GM13976 (cell line): ENCODE measurements at places on chromosomes 4 and X.

GRCh38 chr4:75935628-75936027 is 5.2 kb downstream of the NAAA start:
- no peak for DNase-seq

DNA sequence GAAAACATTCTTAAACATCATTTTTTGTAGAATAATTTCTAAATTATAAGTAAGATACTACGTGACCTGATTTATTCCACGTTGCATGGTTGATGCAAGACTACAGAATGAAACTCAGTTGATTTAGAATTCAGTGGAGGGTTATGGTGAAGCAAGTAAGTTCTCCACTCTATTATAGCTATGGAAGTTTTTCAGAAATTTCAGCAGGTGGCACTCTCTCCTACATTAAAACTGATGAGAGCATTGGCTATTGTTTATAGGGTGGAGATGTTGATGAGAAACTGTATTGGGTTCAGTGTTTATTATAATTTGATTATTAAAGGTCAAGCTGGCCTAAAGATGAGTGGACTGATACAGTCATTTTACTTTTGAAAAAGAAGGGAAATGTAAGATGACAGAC is 88.0 kb downstream of the FNIP2 start:
- peak; percentile 63 for DNase-seq

DNA sequence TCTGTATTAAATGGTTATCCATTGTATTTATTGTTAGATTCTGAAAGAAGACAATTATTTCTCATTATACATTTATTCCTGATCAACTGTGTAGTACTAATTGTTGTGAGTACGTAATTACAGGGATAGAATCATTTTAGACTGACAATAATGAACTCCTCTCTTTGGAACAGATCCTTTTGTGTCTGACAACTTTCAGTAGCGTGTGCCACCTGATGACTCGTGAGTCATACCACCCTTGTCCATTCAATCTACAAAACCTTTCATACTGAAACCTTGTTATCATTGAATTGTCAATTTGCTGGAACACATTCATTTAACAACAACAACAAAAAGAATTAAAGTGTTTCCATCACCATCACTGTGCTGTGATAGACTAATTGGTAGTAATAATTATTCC is 602.7 kb upstream of the PCDH7 start:
- no peak for DNase-seq

GRCh38 chrX:14504960-14505538 is 24.3 kb upstream of the GLRA2 start:
- no peak for DNase-seq

DNA sequence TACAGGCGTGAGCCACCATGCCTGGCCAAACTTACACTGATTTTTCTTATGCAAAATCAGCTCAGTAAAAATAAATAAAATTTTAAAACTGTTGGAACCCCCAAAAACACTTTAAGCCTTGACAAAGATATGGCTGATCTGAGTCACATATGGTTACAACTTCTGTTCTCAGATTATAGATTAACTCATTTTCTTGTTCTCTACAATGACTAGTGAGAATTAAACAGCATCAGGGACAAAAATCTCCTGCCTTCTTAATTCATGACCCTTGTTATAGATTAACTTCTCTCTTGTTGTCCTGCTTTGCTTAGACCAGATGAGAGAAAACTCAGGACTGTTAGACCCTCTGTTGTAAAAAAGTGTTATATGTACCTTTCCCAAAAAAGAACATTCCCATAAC is 24.2 kb upstream of the EXOC1L start:
- DNase-seq: no peak

DNA sequence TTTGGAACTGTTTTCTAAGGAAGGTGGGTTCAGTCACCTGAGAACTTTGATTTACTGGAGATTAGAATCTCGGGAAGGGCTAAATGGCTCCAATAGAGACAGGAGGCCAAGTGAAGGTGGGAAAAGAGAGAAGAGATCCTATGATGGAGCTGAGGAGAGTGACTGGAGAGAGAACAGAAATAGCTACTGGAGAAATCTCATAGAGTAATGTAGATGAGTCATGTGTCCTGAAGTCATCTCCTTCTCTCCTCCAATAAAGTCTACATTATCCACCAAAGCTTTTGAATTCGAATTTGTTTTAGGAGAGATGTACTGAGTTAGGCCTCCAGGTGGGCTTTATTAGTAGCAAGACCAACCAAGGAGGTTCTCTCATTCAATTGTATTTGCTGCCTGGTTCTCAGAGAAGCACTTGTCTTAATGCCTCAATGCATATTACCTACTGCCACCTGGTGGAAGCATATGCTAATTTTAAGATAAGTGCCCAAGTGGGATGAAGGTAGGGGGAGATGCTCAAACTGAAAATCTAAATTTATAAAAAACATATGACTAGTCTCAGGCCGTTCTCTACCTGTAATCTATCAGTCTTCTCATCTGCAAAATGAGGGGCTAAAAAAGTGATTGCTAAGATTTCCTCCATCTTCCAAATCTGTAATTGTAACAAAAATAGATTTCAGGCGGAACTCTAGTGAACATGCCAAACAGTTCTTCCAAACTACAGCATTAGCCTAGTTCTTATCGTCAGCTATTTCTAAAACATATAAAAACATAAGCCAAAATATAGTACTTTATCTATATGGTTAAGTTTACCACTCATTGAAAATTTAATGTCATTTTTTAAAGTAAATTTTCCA is 24.4 kb downstream of the TXK start:
- DNase-seq: peak; percentile 59

- no peak for DNase-seq
Observed at GRCh38 chrX:51376672-51377071, 44.0 kb downstream of the NUDT10 start.

GRCh38 chr4:177802162-177802561 is 359.9 kb upstream of the AGA start:
- no peak for DNase-seq

DNA sequence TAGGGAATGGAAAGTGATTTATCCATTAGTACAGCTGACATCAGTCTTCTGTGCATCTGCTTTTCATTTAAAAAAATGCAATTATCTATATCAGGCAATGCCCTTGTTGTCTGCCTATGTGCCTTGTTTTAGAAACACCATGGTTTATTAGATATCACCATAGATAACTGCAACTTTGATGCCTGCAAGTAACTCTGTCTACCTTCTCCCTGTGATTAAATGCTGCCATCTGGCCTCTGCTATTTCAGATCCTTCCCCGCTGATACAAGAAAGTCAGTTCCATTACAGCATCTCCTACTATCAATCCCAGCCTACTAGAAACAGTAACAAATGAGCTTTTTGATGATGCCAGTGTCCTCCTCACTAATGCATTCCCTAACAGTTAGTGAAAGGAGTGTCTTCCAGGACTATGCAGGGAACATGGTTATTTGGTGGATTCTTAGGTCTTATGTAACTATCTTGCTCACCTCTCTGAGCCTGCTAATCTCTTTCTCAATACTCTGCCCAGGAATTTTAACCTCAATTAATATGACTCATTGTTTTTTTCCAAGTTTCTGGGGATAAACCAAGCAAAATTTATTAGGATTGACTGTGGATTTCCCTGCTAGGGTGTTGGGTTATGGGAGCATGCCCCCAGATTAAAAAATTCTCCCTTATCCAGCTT is 444.9 kb downstream of the RAPGEF2 start:
- no peak for DNase-seq
